ENCODE measurements at places on chromosomes 6 and 20. TPM values are rescaled to one million over a fixed set of nuclear protein-coding genes. Genes with fewer than 3 reads are reported as not detected.

GRCh38 chr6:157514659-157515496 is 133.9 kb downstream of the ZDHHC14 start:
- no peaks in the 10 kb centered on the region for H3K36me3 ChIP-seq
- no peaks in the 10 kb centered on the region for H3K27me3 ChIP-seq
- no peaks in the 10 kb centered on the region for H3K4me1 ChIP-seq
- H3K27ac ChIP-seq = no peak overlapping the region
- H3K4me3 ChIP-seq = no peak overlapping the region

DNA sequence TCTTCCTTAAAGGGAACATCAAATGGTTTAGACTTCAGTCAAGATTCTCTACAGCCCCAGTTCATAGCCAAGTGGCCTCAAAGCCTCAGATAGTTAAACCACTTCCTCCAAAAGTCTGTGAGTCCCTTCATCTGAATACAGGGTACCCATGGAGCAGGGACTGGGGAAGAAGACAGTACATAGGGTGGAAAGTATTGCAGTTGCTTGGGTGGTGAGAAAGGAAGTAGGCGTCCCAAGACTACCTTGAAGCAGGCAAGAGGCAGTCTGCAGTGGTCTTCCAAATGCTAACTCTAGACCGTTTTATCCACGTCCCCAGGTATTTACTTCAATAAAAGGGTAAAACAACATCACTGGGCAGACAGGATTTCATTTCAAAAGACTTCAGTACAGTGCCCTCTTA is 2.0 kb downstream of the FYN start:
- H3K4me1 ChIP-seq = peaks cover 37% of the 10 kb centered on the region
- no peaks in the 10 kb centered on the region for H3K27me3 ChIP-seq
- peak overlapping the region; percentile 68 for H3K4me3 ChIP-seq
- DNase-seq = no peak

GRCh38 chr20:51516855-51517254 is 25.7 kb downstream of the NFATC2 start:
- DNase-seq = no peak
- H3K36me3 ChIP-seq = peaks cover 7% of the 10 kb centered on the region
- no peak overlapping the region for H3K4me3 ChIP-seq

DNA sequence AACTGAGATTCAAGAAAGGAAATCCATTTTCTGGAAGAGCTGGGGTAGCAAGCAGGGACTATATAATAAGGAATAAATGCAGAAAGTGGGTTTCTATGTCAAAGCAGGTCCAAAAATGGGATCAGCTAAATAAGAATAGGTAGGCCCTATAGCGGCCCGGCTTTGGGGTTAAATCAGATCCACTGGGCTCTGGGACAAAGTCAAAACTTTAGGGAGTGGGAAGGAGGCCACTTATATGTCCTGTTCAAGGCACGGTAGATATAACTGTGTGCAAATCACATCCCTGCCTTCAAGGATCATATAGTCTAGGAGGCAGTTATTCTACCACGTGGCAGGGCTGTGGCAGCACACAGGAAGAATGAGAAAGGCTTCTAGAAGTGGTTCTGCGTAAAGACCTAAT is 191.4 kb upstream of the CDYL start:
- no peaks in the 10 kb centered on the region for H3K27me3 ChIP-seq
- H3K4me1 ChIP-seq = peaks cover 16% of the 10 kb centered on the region
- no peak overlapping the region for H3K27ac ChIP-seq
- DNase-seq = no peak
- H3K36me3 ChIP-seq = no peaks in the 10 kb centered on the region

DNA sequence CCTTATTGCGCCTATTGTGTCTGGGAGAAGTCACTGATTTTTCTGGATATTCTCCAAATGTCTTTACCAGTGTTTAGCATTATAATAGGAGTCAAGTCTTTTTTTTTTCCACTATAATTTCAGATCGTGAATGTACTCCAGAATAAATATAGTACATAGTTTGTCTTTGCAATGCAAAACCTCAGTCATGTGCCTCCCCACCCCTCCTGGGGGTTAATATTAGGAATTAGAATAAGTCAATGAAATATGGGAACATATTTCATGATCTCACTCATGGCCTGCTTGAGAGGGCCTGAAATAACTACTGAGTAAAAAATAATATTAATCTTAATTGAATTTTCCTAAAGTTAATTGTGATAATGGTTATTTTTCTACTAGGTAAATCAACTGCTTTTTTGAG is 79.0 kb upstream of the TMEM170B start:
- peaks cover 35% of the 10 kb centered on the region for H3K4me1 ChIP-seq
- no peak for DNase-seq
- H3K27me3 ChIP-seq = no peaks in the 10 kb centered on the region

- H3K4me1 ChIP-seq = no peaks in the 10 kb centered on the region
- H3K36me3 ChIP-seq = no peaks in the 10 kb centered on the region
- H3K27me3 ChIP-seq = no peaks in the 10 kb centered on the region
- H3K27ac ChIP-seq = no peak overlapping the region
- no peak overlapping the region for H3K4me3 ChIP-seq
These were observed 244.8 kb upstream of the POU3F2 start for GRCh38 chr6:98589536-98589935.

DNA sequence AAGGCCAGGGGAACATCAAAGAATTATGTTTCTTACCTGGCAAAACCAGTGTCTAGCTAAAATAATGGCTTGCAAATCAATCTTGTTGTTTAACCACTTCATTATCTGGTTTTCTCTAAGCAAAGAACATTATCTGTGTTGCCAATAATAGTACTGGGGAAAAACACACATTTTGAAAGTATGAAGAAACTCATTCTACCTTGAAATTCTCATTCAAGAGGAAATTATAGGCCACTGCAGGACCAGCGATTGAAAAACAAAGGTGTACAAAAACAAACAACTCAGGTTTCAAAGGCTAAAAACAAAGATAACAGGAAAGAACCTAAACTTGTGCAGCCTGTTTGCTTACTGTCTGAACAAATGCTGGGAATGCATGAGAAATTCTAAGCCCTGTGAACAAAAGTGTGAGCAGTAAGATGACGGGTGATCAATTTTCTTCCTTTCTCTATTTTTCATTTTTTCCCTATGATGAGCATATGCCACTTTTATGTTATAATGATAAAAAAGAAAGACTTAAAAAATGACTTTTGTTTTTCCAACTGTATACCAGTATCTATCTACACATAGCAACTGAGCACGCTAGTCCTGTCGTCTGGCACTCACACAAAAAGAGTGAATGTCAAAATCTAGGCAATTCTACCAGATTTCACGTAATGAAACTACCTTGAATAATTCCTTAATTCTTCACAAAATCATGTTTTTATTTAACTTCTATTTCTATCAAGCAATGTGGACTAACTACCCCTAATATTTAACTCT is 117.9 kb downstream of the SGK1 start:
- no peak overlapping the region for H3K27ac ChIP-seq
- H3K4me1 ChIP-seq = no peaks in the 10 kb centered on the region
- no peak for DNase-seq
- H3K27me3 ChIP-seq = no peaks in the 10 kb centered on the region

GRCh38 chr6:168194732-168195567 is 115.9 kb upstream of the FRMD1 start:
- no peak overlapping the region for H3K4me3 ChIP-seq
- H3K4me1 ChIP-seq = peaks cover 6% of the 10 kb centered on the region
- no peaks in the 10 kb centered on the region for H3K27me3 ChIP-seq
- DNase-seq = no peak

DNA sequence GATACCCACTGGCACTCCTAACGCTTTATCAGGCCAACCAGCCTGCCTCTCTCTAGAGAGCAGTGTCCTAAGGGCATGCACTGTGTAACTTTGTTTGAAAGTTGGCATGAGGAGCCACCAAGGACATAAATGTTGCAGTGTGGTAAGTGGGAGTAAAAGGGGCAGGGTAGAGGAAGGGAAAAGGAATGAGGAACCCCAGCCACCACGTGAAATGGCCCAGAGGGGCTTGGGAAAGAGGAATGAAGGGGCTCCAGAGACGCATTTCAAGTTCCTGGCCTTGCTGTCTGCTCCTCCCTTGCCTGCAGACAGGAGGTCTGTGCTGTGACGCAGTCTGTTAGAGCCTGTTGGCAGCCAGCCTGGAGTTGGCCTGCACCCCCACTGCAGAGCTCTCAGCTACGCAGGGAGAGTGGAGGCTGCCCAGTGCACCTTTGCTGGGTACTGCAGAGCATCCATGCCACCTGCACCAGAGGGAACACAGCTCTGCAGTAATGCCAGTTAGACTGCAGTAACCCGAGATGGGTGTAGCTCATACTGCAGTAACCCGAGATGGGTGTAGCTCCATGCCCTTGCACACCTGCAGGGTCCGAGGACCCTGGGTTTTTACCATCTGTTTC is 86.8 kb upstream of the SNAP25 start:
- no peak overlapping the region for H3K4me3 ChIP-seq
- no peaks in the 10 kb centered on the region for H3K4me1 ChIP-seq
- H3K36me3 ChIP-seq = no peaks in the 10 kb centered on the region
- DNase-seq = no peak

DNA sequence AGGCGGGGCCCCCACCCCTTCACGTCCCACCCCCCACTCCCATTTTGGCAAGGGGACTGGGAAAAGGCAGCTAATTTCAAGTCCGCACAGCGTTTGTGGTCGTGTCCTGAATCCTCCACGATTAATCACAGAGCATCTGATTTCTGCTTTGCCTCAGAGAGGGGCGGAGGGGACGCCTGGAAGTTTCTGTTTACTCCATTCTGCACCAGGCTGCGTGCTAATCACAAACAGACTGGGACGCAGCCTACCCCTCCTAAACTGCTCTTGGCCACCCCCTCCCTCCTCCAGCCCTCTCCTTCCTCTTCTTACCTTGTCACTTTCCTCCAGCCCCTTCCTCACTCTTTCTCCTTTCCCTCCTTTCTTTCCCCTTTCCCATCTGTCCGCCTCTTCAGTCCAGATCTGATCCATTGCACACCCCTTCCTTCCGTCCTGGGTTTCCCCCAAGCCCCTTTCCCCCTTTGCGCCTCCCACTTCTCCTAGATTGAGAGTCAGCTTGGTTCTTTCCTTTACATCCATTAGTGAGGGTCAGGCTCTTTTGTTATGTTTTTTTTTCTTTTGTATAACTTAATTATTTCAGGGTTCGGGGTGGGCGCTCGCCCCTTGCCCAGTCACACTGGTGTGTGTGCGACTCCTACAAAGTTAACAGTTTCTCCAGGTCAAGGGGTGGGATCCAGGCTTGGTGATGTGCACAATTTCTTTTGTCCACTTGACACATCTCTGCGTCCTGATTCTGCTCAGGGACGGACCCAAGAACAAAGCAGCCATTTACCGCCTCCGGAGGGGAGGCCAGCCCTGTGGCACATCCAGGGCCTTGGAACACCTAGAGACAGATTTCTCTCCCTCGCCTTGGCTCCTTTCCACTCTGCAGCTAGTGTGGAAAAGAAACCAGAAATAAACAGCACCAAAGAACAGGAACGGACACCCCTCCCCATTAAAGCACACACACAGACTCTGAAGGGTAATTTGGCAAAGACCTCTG is 520 bp upstream of the RIPOR3 start:
- peak overlapping the region; percentile 51 for H3K4me3 ChIP-seq
- H3K36me3 ChIP-seq = no peaks in the 10 kb centered on the region
- peaks cover 21% of the 10 kb centered on the region for H3K27me3 ChIP-seq
- H3K27ac ChIP-seq = peak overlapping the region; percentile 24
- H3K4me1 ChIP-seq = peaks cover 30% of the 10 kb centered on the region

DNA sequence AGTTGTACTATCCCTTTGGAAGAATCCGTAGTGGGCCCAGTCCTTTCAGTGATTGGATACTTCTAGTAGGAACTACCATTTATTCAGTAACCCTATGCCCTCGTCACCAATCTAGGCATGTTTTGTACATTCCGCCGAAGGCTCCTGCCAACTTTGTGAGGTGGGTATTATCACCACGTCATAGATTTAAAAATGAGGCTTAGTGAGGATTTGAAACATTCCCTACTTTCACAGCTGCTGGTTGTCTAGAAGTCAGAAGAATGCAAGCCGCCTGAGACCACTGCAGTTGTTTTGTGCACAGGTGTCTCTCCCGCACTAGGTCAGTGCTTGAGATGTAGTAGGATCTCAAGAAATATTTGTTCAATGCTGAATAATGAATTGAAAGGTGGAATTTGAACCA is 32.6 kb downstream of the ENPP1 start:
- no peaks in the 10 kb centered on the region for H3K4me1 ChIP-seq
- no peak overlapping the region for H3K27ac ChIP-seq
- no peaks in the 10 kb centered on the region for H3K27me3 ChIP-seq
- no peak overlapping the region for H3K4me3 ChIP-seq
- no peak for DNase-seq
- no peaks in the 10 kb centered on the region for H3K36me3 ChIP-seq

DNA sequence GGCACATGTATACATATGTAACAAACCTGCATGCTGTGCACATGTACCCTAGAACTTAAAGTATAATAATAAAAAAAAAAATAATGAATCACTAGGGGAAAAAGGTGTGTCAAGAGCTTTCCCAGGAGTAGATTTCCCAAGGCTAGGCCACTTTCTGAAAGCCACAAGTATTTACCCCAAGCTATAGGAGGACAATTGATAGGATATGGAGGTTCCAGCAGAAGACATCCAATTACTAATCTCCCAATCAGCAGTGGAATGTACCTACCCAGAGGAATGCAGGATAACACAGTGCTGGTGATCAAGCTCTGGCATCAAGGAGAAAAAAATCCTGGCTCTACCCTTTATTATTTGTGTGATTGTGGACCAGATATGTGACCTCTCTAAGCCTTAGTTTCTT is 562.7 kb downstream of the RFPL4B start:
- no peaks in the 10 kb centered on the region for H3K27me3 ChIP-seq
- no peaks in the 10 kb centered on the region for H3K36me3 ChIP-seq
- no peaks in the 10 kb centered on the region for H3K4me1 ChIP-seq

GRCh38 chr6:21826023-21826422 is 232.5 kb downstream of the SOX4 start:
- peaks cover 8% of the 10 kb centered on the region for H3K4me1 ChIP-seq
- H3K4me3 ChIP-seq = no peak overlapping the region
- H3K27ac ChIP-seq = no peak overlapping the region
- no peak for DNase-seq
- H3K27me3 ChIP-seq = no peaks in the 10 kb centered on the region

- H3K4me1 ChIP-seq = no peaks in the 10 kb centered on the region
- no peak overlapping the region for H3K4me3 ChIP-seq
- no peaks in the 10 kb centered on the region for H3K27me3 ChIP-seq
- no peak overlapping the region for H3K27ac ChIP-seq
- no peak for DNase-seq
These were observed 29.7 kb upstream of the TMEM217 start for GRCh38 chr6:37287519-37288157.

ARFGEF3 gene
- total RNA-seq = 33.8 TPM

TRIM15 gene
- not detected for total RNA-seq

BTNL2 gene
- not detected for total RNA-seq

FITM2 gene
- 9.3 TPM for total RNA-seq

MAP3K5 gene
- 32.0 TPM for total RNA-seq

NUS1 gene
- 36.5 TPM for total RNA-seq

All from lower lobe of right lung (tissue), 2 donors.